ENCODE measurements at places on chromosomes 1 and 21.
A peak's percentile ranks its signal among the peaks of the same experiment; 100 is the strongest.

DNA sequence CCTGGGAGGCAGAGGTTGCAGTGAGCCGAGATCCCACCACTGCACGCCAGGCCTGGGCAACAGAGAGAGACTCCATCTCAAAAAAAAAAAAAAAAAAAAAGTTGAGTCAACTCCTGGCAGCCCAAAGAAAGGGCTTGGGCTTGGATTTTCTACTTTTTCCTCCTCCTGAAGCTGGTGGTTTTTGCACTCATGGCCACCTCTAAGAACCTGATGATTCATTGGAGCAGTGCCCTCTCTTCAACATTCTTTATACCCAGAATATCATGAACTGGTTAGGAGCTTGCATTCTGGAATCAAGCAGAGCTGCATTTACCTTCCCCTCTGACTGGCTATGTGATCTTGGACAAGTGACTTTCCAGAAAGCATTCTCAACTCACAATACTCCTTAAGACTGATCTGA lies 3.5 kb upstream of the ACTA1 start:
- H3K4me1 ChIP-seq = peaks cover 4% of the 10 kb centered on the region
- H3K27me3 ChIP-seq = peaks cover 8% of the 10 kb centered on the region
- no peak overlapping the region for H3K27ac ChIP-seq
- H3K4me3 ChIP-seq = no peak overlapping the region
- peaks cover 17% of the 10 kb centered on the region for H3K36me3 ChIP-seq

- H3K27ac ChIP-seq = no peak overlapping the region
- no peaks in the 10 kb centered on the region for H3K4me1 ChIP-seq
- H3K27me3 ChIP-seq = no peaks in the 10 kb centered on the region
- DNase-seq = no peak
- no peaks in the 10 kb centered on the region for H3K36me3 ChIP-seq
These were observed 448.8 kb upstream of the BEND5 start for GRCh38 chr1:49225464-49225863.

DNA sequence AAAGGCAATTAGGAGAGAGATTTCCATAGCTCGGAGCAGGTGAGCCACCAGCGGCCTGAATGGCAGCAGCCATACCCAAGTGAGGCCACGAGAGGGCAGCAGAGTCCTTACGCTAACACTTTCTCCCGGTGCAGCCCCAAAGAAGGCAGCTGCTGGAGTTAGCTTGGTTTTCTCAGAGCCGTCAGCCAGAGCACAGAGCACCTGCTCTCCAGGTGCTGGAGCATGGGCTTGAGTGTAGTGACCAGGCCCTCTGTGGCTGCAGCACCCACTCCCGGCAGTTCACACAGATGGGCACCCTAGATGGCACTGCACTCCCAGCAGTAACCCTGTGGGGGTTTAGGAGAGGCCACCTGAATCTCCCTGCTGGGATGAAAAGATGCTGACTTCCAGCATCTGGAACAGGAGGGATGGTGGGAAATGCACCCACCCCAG lies 45.8 kb downstream of the TMCC2 start:
- H3K36me3 ChIP-seq = no peaks in the 10 kb centered on the region
- H3K4me1 ChIP-seq = peaks cover 24% of the 10 kb centered on the region
- H3K4me3 ChIP-seq = peak overlapping the region; percentile 63
- H3K27me3 ChIP-seq = no peaks in the 10 kb centered on the region

GRCh38 chr1:217896490-217896889 lies 265.3 kb downstream of the SPATA17 start:
- no peaks in the 10 kb centered on the region for H3K4me1 ChIP-seq
- peaks cover 2% of the 10 kb centered on the region for H3K27me3 ChIP-seq
- H3K27ac ChIP-seq = no peak overlapping the region
- no peaks in the 10 kb centered on the region for H3K36me3 ChIP-seq
- H3K4me3 ChIP-seq = no peak overlapping the region
- DNase-seq = no peak

GRCh38 chr1:245797592-245798348 lies 643.0 kb downstream of the KIF26B start:
- no peak overlapping the region for H3K4me3 ChIP-seq
- DNase-seq = no peak
- no peak overlapping the region for H3K27ac ChIP-seq
- H3K36me3 ChIP-seq = peaks cover 11% of the 10 kb centered on the region
- no peaks in the 10 kb centered on the region for H3K27me3 ChIP-seq
- H3K4me1 ChIP-seq = peaks cover 6% of the 10 kb centered on the region

- no peak overlapping the region for H3K27ac ChIP-seq
- H3K4me1 ChIP-seq = no peaks in the 10 kb centered on the region
- H3K27me3 ChIP-seq = no peaks in the 10 kb centered on the region
- no peak for DNase-seq
- no peak overlapping the region for H3K4me3 ChIP-seq
These were observed 281.6 kb upstream of the RGS18 start for GRCh38 chr1:191876631-191877030.

Data from memory B cell (primary cell).